ENCODE measurements at places on chromosomes 3 and 15.

GRCh38 chr3:8712908-8713255 lies 20.7 kb upstream of the CAV3 start:
- no peak for DNase-seq

DNA sequence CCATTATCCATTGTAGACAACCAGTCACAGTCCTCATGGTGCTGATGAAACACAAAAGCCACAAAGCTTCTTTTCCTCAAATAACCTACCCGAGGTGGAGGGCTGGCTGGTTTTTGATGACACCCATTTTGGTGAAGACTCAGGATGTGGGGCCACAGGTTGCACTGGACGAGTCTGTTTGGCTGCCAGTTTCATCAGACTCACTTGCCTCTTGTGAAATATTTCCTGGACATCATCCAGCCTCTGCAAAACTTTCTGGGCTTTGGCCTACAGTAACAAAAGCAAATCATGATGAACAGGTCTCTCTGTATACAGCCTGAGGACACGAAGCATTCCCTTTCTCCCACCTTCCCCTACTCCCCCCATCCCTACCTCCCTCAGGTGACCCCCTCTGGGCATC lies 42.2 kb downstream of the B3GNT5 start:
- DNase-seq, result no peak

- DNase-seq, result no peak
Observed at GRCh38 chr3:27278383-27279055, 90.7 kb downstream of the NEK10 start.

DNA sequence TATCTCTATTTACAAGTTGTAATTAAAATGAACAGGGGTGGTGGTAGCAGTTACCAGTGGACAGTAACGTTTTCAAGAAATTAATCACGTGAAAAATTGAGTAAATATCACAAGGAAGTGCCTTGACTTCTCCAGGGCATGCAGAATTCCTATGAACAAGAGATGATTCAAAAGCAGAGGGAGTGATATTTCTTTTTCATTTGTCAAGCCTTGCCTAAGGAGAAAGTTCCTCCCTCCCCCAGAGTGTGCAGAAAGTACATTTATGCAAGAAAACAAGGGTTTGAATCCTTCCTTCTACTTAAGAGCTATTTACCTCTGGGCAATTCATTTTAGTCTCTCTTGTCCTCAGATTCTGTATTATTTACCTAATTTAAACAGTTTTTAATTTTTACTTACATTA lies 53.3 kb upstream of the ZNF385D start:
- no peak for DNase-seq

- no peak for DNase-seq
Observed at GRCh38 chr15:46607077-46607476, 972.2 kb downstream of the SQOR start.

DNA sequence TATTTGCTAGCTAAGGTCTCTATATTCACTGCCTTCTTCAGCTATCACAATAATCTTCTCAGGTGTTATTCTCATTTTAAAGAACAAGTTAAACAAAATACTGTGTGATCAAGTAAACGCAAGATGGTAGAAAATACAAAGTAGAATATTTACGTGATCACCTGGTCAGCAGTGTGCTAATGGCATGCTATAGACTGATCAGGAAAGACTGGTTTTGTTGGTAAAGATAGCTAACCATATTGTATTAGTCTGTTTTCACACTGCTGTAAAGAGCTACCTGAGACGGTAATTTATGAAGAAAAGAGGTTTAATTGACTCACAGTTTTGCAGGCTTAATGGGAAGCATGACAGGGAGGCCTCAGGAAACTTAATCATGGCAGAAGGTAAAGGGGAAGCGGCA lies 50.4 kb downstream of the ZBTB38 start:
- no peak for DNase-seq

All from NCI-H1092 (cell line).